ENCODE measurements at places on chromosomes 4 and X. TPM values are rescaled to one million over a fixed set of nuclear protein-coding genes. Genes with fewer than 3 reads are reported as not detected.

Gene GABRB1
- 1.1 TPM for total RNA-seq

Gene FAM241A
- 7.4 TPM for total RNA-seq

Gene ANKRD50
- 5.3 TPM for total RNA-seq

Gene GALNTL6
- not detected for total RNA-seq

Gene VEGFC
- total RNA-seq = 5.4 TPM

Gene PRKX
- 4.8 TPM for total RNA-seq

Gene SCRG1
- 0.08 TPM for total RNA-seq

Measured in Right ventricle myocardium superior (tissue), 1 donor.